SIG-M5 (cell line): ENCODE measurements at places on chromosomes 16 and 17.

DNA sequence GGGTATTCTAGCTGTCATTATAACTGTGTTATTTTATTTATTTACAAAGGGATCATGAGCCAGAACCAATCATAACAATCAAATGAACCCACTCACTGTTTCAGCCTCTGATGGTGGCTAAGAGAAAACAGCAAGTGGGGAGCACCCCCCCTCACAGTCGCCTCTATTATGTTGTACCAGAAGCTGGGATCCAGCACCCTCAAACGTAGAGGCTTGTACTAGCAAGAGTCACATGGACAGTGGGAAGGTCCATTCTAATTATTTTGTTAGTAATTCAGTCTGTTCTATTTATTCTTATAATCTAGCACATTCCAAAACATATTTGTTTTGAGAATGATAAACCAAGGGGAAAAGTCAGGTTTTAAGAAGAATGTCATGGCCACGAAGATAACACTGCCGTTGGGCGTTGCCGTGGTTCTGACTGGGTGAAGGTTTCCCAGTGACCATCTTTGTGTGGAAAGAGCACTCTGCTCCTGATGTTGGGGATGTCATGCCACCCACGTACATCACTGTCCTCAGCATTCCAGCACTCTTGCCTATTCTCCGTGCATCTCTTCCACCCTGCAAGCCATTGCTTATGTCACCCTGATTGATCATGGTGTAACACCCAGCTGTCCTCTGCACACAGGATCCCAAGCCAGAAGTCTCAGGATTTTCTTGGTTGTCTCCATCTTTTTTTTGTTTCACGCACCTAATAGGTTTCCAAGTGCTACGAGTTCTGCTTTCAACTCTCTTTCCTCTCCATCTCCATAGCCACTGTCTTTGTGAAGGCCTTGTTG, 205.8 kb downstream of the PRKCA start:
- DNase-seq, result no peak

- DNase-seq, result no peak
These were observed 46.3 kb downstream of the TANGO6 start for GRCh38 chr16:68889508-68890150.

DNA sequence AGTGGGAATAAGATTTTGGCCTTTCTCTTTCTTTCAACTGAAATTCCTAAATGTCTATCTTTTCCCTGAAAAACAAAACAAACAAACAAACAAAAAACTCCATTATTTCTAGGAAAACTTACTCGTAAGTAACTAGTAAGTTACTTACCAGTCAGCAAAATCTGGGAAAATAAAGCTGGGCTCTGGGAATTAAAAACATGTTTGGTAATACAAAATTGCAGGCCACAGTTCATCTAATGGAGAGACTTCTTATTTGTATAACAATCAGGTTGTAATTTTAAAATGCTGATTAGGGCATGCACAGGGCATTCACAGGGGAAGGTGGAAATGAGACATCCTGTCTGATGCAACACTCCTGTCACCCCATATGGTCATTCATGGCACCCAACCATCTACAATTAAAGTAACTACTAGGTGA, 3.8 kb upstream of the WIPI1 start:
- DNase-seq, result no peak

DNA sequence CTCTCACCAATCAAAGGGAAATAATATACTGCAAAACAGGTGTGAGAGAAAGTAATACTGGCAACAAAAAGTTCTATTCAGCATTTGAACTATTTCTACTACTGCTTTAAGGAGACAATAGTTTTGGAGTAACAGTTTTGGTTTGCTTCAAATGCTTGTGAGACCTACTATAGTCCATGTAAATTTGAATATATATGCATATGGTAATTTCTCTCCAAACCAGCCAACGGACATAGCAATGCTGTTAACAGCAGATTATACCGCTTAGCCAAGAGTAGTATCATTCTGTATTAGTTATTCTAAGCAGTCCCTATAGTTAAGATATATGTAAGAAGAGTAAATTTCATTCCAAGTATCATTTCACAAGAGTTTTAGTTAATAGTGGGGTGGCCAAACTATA, 18.5 kb downstream of the PHLPP2 start:
- DNase-seq, result no peak

DNA sequence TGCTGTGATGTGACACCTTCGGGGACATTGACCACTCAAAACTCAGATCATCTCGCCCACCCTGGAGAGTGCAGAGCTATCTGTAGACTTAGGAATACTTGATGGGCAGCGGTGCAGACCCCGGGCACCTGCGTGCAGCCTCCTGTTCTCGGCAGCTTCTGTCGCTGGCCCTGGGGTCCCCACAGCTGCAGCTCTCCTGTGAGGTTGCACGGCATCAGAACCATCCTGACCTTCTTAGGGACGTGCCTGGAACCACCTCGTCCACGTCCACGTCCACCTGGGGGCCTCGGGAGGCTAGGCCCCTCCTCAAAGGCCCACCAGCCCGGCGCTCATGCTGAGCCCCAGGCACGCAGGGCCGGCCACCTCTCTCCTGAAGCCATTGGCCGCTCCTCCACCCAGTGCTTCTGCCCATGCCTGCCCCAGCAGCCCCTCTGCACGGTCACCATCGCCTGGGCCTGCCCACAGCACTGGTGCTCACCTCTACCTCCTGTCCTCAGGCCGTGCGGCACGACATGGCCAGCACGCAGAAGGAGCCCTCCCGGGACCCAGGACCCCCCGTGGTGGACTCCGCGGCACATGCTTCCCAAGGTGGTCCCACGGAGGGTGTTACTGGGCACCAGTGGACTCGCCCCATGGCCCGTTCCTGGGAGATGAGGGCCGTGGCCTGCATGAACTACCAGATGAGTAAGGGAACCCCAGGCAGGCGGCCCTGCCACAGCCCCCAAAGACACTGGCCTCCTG, 2.3 kb upstream of the WFIKKN1 start:
- no peak for DNase-seq

DNA sequence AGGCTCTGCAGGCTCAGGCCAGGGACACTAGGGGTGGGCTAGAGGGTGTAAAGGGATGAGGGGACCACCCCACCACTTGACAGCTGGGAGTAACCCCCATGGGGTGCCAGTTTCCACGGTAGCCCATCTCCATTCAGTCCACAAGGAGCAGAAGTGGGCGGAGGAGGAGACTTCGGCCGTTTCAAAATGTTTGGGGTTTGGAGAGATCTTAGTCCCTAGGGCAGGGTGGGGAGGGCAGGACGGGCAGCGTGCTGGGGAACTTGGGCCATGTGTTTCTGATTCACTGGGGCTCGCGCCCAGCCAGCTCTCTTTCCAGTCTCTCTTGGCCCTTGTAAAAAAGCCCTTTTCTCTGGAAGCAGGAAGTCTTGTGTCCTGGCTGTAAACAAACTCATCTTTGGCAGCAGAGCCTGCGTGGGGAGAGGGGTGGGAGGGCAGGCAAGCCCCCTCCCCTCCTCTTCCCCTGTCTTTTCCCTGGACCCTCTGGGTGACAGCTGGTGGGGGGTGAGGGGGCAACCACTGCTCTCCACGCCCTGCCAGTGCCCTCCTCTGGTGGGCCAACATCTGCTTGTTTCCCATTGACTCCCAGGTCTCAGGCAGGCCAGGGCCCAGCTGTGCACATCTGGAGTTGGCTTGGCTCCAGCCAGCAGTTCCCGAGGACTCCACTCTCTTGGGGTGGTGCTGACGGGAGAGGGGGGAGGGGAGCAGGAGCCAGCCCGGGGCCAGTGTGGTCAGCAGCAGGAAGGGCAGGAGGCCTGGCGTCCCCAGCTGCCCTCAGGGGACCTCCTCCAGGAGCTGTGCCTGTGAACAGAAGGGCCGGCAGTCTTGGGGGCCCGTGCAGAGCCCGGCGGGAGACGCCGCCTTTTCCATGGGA, 8.1 kb downstream of the CYGB start:
- DNase-seq, result no peak

- no peak for DNase-seq
These were observed 62.4 kb downstream of the BAIAP2 start for GRCh38 chr17:81097134-81097942.

GRCh38 chr16:21263640-21264570, 14.2 kb downstream of the CRYM start:
- DNase-seq, result no peak

DNA sequence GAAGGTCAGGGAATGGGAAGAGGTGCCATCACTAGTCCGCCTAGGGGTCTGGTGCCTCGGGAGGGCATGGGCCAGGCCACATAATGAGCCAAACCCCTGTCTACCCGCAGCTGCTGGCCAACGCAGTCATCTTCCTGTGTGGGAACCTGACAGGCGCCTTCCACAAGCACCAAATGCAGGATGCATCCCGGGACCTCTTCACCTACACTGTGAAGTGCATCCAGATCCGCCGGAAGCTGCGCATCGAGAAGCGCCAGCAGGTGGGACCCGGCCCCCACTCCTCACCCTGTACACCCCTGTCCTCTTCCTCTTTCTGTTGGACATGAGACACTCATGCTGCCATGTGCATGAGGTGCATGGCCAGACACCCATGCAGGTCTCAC, 26.2 kb downstream of the ADCY7 start:
- DNase-seq, result no peak

DNA sequence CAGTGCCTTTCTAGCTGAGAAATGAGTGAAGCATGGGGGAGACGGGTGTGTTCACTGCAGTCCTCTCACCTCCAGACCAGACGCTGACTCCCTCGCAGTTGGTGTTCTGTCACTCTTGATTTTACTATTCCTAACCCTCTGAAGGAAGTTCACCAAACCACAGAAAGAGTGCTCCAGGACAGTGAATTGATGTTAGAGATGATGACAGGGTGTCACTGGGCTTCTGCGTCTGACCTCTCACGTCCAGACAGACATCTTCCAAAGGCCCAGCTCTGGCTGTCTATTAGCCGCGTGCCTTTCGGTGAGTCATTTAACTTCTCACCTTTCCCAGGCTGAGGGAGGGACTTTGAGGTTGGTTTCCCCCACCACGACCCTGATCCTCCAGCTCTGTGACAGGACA, 8.2 kb downstream of the CRAMP1 start:
- no peak for DNase-seq

GRCh38 chr17:63542942-63543821, 7.1 kb upstream of the DCAF7 start:
- no peak for DNase-seq

GRCh38 chr17:17063546-17064122, 21.4 kb downstream of the MPRIP start:
- no peak for DNase-seq

DNA sequence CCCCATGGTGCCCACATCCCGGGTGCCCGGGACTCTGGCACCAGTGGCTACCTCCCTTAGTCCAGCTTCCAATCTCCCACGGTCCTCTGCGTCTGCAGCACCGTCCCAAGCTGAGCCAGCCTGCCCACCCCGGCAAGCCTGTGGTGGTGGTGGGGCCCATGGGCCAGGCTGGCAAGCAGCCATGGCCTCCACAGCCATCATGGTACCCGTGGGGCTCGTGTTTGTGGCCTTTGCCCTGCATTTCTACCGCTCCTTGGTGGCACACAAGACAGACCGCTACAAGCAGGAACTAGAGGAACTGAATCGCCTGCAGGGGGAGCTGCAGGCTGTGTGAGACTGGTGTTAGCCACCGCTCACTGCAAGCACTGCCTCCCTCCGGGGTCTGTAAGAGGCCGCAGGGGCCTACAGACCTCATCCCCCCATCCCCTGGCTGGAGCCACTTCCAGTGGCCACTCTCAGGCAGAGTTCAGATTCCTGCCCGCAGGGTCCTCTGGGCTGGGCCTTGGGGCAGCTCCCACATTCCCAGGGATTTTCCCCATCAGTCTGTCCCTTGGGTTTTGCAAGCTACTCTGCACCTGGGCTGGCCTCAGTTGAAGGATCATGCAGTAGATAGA, 3.9 kb upstream of the SETD1A start:
- DNase-seq, result peak; percentile 24

GRCh38 chr17:82243648-82244412, 15.0 kb downstream of the SLC16A3 start:
- no peak for DNase-seq

DNA sequence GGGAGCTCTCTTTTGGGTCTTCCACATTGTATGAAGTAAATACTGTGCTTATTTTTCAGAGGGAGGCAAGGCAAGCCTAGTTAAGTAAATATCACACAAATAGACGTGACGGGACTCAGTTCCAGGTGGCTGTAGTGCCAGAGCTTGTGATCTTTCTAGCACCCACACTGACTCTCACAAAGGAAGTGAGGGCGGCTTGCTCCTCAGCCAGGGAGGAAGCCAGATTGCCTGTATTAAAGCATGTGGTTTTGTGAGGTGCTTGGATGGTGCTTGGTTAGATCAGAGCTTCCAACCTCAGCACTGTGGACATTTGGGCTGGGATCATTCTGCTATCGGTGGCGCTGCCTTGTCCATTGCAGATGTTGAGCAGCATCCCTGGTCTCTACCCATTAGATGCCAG, 80.1 kb downstream of the VAT1L start:
- DNase-seq, result no peak

DNA sequence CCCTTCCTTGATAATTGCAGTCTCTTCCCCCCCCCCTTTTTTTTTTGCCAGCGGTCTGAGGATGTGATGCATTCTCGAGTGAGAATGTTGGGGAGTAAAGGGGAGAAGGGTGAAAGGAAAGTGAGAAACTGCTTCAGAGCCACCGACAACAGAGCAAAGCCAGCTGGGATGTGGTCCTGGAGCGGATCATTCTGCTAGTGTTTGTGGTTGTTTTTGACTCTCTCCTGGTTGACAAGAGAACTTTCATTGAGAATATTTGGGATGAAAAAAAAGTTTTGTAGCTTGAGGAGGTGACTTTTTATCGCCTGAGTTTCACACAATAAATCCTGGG, 1.3 kb downstream of the NF1 start:
- no peak for DNase-seq

DNA sequence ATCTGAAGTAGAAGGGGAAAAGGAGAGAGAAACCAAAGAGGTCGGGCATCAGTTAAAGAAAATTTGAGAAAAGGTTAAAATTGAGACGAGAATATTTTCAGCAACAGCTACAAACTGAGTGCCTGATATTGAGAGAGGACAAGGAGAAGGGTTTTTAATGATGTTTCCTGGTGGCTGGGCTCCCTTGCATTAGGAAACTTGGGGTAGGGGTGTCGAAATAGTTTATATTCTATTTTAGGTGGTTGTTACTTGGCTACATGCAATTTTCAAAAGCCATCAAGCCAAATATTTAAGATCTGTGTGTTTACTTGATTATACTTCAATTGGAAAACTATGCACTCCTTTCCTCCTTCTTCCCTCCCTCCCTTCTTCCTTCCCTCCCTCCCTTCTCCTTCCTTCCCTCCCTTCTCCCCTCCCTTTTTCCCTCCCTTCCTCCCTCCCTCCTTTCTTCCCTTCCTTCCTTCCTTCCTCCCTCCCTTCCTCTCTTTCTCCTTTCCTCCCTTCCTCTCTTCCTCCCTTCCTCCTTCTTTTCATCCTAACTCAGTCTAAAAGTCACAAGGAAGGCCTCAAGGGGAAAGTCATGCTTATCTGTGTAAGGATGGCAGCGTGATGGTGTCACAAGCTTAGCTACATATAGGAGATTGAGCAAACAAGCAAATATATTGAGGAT, 1.8 kb upstream of the APOH start:
- no peak for DNase-seq

DNA sequence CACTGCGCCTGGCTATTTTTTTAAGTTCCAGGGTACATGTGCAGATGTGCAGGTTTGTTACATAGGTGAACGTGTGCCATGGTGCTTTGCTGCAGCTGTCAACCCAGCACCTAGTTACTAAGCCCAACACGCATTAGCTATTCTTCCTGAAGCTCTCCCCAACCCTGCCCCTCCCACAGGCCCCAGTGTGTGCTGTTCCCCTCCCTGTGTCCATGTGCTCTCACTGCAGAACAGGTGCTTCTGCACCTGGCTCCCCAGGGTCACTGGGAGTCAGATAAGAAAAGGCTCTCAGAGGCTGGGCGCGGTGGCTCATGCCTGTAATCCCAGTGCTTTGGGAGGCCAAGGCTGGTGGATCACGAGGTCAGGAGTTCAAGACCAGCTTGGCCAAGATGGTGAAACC, 6.2 kb downstream of the HASPIN start:
- no peak for DNase-seq
